Breast epithelium (tissue), 4 donors: ENCODE measurements at places on chromosomes 6 and 20.

GRCh38 chr6:35240838-35241801, 18.4 kb upstream of the ZNF76 start:
- no peaks in the 10 kb centered on the region for H3K27me3 ChIP-seq
- peak; percentile 67 for DNase-seq
- peak overlapping the region; percentile 66 for H3K27ac ChIP-seq
- no peak overlapping the region for H3K4me3 ChIP-seq
- no peaks in the 10 kb centered on the region for H3K36me3 ChIP-seq

DNA sequence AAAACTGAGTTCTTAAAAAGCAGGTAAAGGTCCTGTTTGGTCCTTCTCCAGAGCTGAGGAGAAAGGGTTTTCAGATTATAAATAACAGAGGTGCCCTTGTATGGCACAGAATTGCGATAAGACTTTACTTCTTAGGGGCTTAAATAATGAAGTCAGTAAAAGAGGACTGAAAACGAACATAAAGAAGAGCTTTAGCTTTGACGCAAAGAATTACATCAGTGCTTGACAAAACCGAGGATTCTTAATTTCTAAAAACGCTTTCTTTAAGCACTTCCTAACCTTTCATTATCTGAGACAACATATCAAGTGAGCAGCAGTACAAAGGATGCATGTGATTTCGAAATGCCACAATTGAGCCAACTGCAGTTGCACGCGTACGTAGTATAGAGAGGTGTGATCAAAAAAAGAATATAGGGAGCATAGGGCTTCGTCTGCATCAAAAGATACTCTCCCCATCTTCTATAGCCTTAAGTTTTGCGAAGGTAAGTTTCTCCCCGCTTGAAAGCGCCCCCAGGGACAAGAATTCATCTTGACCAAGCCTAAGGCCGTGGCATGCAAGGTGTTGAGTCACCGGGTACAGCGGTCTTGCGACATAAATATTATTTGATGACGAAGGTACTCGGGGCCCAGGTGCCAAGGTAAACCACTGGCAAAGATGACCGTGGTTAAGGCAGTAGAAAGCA, 778 bp upstream of the LOC128125822 start:
- DNase-seq, result peak; percentile 92
- no peaks in the 10 kb centered on the region for H3K4me1 ChIP-seq
- H3K4me3 ChIP-seq, result peak overlapping the region; percentile 95
- H3K27me3 ChIP-seq, result no peaks in the 10 kb centered on the region
- H3K36me3 ChIP-seq, result no peaks in the 10 kb centered on the region
- peak overlapping the region; percentile 100 for H3K27ac ChIP-seq

- H3K4me1 ChIP-seq, result no peaks in the 10 kb centered on the region
- H3K27ac ChIP-seq, result peak overlapping the region; percentile 71
- no peaks in the 10 kb centered on the region for H3K27me3 ChIP-seq
- DNase-seq, result no peak
These were observed 46.7 kb downstream of the SLC35D3 start for GRCh38 chr6:136968837-136969236.

- no peaks in the 10 kb centered on the region for H3K36me3 ChIP-seq
- H3K4me1 ChIP-seq, result no peaks in the 10 kb centered on the region
- H3K4me3 ChIP-seq, result no peak overlapping the region
- DNase-seq, result no peak
- no peaks in the 10 kb centered on the region for H3K27me3 ChIP-seq
These were observed 77.2 kb upstream of the SMIM28 start for GRCh38 chr6:138300469-138300868.

DNA sequence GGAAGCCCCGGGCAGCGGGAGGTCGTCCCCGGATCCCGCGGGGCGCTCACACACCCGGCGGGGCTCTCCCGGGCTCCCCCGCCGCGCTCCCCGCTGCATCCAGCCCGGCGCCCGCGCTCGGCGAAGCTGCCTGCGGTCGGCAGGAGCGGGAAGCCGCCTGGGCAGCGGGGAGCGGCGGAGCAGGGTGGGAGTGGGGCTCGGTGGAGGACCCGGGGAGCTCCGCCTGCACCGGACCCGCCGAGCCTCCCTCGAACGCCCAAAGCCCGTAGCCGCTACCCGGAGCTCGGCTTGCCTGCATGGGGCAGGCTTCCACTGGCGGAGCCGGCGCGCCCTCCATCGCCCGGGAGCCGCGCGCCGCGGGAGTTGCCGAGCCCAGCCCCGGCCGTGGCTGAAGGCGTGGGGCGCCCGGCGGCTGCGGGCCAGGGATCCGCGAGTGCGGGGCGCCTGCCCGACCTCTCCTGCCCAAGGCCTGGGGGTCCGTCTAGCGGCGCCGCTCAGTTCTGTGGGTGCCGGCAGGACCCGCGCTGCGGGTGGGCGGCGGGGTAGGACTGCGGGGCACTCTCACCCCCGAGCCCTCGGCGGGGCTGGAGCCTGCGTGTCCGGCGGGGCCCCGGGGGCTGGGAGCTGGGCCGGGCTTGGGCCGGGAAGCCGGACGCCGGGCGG, 671 bp downstream of the CDH4 start:
- peaks cover 62% of the 10 kb centered on the region for H3K27me3 ChIP-seq
- H3K4me3 ChIP-seq, result peak overlapping the region; percentile 50
- no peak for DNase-seq
- no peaks in the 10 kb centered on the region for H3K36me3 ChIP-seq

GRCh38 chr6:147941143-147941542, 401.5 kb upstream of the SASH1 start:
- no peak overlapping the region for H3K4me3 ChIP-seq
- no peak overlapping the region for H3K27ac ChIP-seq
- no peak for DNase-seq

GRCh38 chr6:154404791-154405400, 48.3 kb upstream of the IPCEF1 start:
- DNase-seq, result no peak
- no peaks in the 10 kb centered on the region for H3K36me3 ChIP-seq
- no peak overlapping the region for H3K4me3 ChIP-seq
- H3K27ac ChIP-seq, result no peak overlapping the region

GRCh38 chr6:111192911-111193555, 105.7 kb downstream of the SLC16A10 start:
- H3K36me3 ChIP-seq, result no peaks in the 10 kb centered on the region
- no peaks in the 10 kb centered on the region for H3K4me1 ChIP-seq
- no peak overlapping the region for H3K27ac ChIP-seq
- no peak overlapping the region for H3K4me3 ChIP-seq
- DNase-seq, result no peak

GRCh38 chr20:12203981-12204380, 286.3 kb downstream of the BTBD3 start:
- no peaks in the 10 kb centered on the region for H3K4me1 ChIP-seq
- no peak overlapping the region for H3K4me3 ChIP-seq
- DNase-seq, result no peak
- no peak overlapping the region for H3K27ac ChIP-seq
- H3K36me3 ChIP-seq, result no peaks in the 10 kb centered on the region

DNA sequence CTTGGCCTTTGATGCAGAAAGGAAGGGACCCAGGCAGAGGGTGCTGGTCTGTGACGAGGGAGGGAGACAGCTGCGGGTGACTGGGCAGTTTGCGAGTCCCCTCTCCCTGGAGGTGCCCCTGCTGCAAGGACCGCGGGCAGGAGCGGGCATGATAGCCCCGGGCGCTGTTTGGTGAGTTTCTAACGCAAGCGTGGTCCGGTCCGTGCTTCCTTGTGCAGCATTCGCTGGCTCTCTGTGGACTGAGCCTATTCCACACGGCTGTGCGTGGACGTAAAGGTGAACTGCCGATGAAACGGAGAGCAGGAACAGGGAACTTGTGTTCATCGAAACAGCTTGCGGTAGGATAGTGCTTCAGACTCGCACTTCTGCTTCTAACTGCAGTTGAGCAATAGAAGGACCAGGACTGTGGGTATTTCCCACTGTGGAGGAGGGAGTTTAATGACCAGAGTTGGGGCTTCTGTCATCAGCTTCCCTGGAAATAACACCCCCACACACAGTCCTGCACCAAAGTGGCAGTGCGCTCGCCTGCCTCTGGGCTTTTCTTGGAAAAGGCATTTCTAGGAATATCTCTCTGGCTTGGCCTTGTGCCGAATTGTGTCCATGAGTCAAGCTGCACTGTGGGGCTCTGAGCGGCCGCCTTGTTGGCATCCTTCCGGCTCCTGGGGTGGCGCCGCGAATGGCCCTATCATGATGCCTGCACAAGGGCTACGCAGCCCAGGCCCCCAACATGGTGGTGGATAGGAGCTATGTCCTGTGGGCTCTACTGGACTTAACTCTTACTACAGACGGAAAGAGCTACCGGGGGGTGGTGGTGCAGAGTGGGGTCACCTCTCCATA, 48.9 kb downstream of the DUSP22 start:
- DNase-seq, result no peak
- H3K27me3 ChIP-seq, result no peaks in the 10 kb centered on the region
- H3K27ac ChIP-seq, result no peak overlapping the region
